ENCODE measurements at places on chromosomes 13 and 19.

DNA sequence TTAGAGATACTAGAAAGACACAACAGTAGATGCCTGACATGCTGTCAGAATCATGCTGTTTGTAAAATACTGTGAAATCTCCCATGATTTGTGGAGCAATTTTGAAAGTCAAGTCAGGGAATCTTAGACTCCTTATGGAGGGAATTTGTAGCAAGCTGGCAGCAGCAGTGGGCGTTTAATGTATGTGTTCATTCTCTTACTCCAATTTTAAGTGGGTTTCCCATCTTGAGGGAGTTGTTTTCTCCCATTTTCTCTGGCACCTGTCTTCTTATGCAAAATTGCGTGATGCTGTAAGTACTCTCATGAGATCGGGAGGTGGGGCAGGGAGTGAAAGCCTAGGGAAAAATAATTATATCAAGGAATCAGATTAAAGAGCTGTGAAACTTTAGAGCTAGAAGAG is 16.0 kb upstream of the GTF2F2 start:
- no peak for DNase-seq

- DNase-seq, result no peak
These were observed at the start of gene ICAM4 for GRCh38 chr19:10286803-10287737. ICAM4 (plus strand) TSS chr19:10286955; CDS start chr19:10287013, 58 bp downstream.

GRCh38 chr19:12766051-12766521 is 9.3 kb downstream of the HOOK2 start:
- DNase-seq, result peak; percentile 56

GRCh38 chr19:49110567-49110966 is 3.6 kb upstream of the LIN7B start:
- no peak for DNase-seq

DNA sequence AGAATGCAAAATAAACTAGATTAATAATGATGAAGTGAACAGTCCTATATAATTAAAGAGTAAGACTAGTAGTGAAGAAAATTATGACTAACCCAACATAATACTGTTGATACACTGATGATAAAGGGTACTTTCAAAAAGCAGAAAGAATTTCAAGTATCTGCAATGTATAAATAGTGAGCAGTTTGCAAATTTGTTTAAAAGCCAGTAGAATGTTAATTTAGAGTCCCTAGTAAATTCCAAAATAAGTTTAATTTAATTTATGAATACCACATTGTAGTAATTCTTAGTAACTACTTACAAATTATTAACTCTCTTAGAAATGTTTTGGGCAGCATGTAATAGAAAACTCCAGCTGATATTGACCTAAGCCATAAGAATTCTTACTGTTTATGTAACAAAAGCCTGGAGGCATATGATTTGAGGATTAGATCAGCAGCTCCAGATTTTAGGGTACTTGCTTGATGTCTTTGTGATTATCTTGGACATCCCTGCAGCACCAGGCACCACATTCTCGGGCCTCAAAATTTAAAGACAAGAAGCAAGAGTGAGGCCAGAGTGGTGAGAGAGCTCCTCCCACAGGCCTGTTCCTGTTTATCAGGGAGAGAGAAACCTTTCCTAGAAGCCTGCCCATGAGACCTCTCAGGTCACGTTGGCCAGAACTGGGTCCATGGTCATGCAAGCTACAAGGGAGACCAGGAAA is 67.6 kb upstream of the TDRD3 start:
- no peak for DNase-seq

GRCh38 chr19:57664269-57665127 is 4.2 kb upstream of the ZSCAN4 start:
- DNase-seq, result no peak

DNA sequence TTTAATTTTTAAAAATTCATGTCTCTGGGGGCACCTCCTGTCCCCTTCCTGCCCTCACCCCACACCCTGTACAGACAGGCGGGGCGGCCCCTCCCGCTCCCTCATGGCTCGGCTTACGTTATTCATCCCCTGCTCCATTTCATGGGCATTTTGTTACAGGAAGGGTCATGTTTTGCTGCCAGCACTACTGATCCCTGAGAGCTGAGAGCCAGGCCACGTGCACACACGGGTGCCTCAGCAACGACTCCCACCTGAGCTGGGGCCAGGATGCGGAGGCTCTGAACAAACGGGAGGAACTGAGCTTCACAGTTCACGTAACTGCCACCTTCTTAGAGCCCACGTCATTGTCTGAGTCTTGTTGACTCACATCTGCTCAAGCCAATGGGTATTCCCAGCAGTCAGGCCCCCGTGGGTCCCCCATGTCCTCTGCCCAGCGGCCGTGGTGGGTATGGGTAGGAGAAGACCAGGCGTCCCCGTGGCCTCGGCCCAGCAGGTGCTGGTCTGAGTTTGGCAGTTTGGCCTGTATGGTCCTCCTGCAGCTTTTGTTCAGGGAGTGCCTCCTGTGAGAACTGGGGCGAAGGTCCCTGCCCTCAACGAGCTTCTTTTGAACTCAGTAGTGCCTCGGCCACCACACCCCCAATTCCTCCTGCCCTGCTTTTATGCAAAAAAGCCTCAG is 16.4 kb upstream of the TMEM255B start:
- no peak for DNase-seq

DNA sequence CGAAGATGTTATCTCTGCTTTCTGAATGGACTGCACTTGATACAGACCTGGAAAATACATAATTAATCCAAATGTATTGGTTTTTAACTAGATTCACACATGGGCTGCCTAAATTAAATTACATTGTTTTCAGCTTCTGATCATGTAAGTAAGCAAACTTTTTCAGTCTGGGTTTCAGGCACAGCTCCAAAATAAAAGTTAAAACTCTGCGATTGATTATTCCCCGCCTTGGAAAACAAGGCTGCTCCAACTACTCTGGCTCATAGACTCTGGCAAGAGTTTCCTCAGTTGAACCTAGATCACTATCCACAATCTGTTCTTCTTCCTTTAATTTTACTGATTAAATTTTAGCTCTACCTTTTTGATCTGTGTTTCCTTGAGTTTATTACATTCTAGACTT is 526.0 kb upstream of the SPRY2 start:
- DNase-seq, result no peak

GRCh38 chr13:111555268-111555808 is 234.9 kb downstream of the TEX29 start:
- no peak for DNase-seq

GRCh38 chr13:88919970-88920628 is 1248.9 kb downstream of the SLITRK5 start:
- DNase-seq, result no peak

DNA sequence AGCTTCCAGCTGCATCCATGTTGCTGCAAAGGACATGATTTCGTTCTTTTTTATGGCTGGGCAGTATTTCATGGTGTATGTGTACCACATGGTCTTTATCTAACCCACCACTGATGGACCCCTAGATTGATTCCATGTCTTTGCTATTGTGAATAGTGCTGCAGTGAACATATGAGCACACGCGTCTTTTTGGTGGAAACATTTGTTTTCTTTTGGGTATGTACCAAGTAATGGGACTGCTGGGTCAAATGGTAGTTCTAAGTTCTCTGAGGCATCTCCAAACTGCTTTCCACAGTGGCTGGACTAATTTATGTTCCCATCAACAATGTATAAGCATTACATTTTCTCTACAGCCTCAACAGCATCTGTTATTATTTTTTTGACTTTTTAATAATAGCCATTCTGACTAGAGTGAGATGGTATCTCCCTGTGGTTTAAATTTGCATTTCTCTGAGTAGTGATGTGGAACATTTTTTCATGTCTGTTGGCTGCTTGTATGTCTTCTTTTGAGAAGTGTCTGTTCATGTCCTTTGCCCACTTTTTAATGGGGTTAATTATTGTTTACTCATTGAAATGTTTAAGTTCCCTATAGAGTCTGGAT is 6.8 kb upstream of the UBE2L5 start:
- no peak for DNase-seq

DNA sequence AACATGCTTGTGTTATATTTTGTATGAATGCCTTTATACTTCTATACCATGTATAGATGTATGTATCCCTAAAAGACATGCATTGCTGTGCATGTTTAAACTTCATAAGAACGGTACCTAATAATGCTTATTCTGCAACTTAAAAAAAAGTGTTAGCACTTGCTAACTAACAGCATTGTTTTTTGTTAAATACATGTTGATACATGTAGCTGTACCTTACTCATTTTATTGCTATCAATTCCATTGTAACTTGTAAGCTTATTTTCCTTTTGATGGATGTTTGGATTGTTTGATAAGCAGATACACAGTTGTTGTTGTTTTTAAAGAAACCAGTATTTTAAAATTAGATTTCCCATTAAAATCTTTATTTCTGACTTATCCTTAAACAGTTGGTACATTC is 53.8 kb downstream of the CDK8 start:
- no peak for DNase-seq

DNA sequence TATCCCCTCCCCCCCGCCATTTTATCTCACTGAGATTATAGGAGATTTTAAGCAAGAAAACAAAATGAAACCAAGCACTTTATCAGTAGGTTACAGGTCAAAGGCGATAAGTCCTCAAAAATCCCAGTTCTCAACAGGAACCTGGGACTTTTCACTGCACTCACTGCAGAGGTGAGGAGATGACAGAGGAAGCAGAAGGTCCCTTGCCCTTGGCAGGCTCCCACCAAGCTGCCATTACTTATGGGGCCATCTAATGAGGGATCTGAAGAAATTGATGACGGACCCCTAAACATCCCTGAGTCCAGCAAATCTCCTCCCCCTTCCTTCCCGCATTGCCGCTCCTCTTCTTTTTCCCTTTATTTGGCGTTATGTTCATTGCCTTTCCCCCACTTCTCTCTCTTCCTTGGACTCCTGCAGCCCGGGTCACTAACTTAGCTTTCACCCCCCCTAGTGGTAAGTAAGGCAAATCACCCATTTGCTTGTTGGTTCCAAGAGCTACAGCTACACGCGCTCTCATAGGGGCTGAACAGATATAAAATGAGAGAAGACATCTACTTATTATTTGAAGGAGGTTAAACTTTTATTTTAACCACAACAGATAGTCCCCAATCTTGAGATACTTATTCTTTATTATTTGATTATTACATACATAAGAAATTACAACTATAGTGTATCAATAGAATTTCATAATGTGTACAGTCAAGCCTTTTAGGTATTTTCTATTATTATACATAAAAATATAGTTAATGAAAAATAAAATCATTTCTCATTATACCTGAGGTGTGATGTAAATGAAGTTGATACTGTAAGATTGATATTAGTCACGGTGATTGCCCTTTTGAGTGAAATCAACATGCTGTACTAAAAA is 52.0 kb upstream of the ARGLU1 start:
- DNase-seq, result no peak

All from stimulated activated CD8-positive, alpha-beta memory T cell treated with anti-CD3 and anti-CD28 coated beads, Interleukin-15, amount 100 ng/mL, for 24 hours (primary cell).